ENCODE measurements at places on chromosomes 5 and 9.

- no peak for DNase-seq
These were observed 1429.3 kb downstream of the EFNA5 start for GRCh38 chr5:106241409-106241808.

DNA sequence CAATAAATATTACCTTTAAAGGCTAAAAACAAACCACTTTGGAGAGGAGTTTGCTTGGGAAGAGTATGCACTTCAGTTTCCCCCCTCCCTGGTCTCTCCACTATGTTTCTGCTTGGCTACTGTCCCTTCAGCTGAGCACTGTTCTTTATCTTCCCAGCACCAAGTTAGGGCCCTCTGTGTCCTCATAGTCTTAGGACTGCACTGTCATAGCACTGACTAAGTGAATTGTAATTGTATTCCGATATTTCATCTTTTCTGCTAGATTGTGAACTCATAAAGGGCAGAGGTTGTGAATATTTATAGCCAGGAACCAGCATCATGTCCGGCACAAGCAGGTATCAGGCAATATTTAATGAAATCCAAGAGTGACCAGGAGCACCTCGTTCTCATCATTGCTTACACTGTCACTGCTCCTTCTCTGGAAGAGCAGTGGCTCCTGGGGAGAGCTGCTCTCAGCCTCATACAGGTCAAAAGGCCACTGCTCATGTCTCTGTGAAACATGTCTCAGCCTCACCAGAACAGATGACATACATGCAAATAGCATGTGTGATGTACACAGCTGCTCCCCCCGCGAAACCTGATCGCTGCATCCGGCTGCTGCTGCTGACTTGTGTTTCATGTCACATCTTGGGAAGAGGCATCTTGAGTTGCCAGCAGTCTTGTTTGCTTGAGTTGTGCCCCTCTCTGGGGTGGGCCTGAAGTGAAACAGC is 279.7 kb upstream of the MSX2 start:
- DNase-seq: no peak

- DNase-seq: no peak
These were observed 69.9 kb downstream of the ACTBL2 start for GRCh38 chr5:57412680-57413079.

GRCh38 chr9:69115621-69116020 is 58.5 kb upstream of the TJP2 start:
- no peak for DNase-seq

GRCh38 chr9:3698076-3698475 is 172.3 kb upstream of the RFX3 start:
- no peak for DNase-seq

DNA sequence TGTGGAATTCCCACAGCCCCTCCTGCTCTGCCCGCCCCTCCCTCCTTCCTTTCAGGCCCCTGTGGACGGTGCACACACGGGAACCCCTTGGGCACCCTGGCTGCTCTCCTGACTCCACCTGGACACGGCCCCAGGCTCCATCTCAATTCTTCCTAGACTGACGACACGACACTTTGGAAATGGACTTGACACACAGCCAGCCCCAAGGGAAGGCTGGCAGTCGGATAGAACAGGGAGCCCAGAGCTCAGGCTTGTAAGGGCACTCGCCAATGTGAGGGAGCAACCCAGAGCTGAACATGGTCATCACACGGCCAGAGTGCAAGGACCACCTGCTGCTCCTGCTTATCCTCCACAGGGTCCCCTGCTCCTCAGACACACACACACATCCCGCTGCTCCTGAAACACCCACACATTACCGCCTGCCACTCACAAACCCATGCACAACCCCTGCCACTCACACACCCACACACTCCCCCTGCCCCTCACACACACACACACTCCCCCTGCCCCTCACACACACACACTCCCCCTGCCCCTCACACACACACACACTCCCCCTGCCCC is 8.9 kb downstream of the SLC9A3 start:
- DNase-seq: no peak

DNA sequence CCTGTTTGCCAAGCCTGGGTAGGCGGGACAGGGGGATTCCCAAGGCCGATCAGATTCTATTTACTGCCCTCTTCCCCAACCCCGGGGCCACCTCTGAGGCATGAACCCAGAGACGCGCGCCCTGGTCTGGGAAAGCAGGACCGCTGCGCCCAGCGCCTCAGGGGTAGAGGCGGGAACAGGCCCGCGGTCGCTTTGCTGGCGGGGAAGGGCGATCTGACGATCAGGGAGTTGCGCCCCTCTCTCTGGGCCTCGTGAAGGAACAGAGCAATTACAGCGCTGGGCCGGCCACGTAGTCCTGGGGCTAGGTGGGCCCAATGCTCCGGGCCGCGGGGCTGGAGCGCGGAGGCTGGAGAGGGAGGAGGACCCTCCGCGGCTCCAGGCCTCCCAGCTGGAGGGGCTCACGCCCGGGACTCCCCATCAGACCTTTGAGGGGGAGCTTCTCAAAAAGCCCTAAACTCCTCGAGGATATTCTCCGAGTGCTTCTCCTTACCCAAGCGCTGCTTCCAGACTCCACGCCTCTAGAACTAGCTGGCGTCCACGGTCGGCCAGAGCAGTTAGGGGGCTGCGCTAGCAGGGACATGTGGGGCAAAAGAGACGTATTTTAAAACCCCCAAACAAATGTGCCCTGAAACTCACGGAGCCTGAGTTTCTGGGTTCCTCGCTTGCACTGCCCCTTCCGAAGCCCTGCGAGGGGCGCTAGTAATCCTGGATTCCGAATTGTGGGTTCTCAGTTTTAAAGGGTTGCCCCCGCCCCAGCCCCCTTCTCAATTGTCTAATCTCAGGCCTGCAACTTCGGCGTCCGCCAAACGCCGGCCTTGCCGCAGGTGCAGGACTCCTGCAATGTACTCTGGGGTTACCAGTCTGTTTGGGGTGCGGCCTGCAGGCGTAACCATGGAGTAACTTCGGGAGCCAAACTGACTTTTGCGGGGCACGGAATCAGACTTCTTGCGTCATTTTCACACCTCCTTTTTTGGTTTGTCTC is 57.6 kb downstream of the TMEM174 start:
- DNase-seq: no peak

GRCh38 chr9:117300371-117301110 is 114.3 kb downstream of the ASTN2 start:
- no peak for DNase-seq

GRCh38 chr5:150734579-150735384 is 24.0 kb downstream of the DCTN4 start:
- no peak for DNase-seq

- no peak for DNase-seq
These were observed 124.9 kb downstream of the SPOCK1 start for GRCh38 chr5:137374110-137374714.

DNA sequence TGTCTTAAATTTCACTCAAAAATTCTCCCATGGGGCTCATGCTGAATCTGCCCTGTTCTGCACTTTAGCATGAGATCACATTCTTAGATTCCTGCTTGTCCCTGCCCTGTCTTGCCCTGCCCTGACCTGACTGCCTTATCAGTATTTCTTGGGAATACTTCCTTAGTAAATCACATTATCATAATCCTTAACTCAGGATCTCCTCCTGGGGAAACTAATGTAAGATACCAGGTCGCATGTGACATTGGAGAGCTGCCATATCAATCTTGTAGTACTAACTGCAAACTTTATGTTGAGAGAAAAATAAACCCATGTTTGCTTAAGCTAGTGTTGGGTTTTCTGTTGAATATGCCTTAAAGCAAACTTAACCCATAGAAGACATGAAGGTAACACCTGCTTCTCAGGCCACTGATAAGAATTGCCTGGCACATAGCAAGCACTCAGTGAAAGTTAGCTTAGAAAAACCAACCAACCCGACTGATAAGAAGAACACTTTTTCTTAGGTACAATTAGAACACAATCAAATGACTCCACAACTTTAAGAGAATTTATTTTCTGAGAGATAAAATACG is 53.3 kb downstream of the IL33 start:
- DNase-seq: no peak

- no peak for DNase-seq
These were observed 14.7 kb downstream of the TNFAIP8 start for GRCh38 chr5:119370486-119370885.

DNA sequence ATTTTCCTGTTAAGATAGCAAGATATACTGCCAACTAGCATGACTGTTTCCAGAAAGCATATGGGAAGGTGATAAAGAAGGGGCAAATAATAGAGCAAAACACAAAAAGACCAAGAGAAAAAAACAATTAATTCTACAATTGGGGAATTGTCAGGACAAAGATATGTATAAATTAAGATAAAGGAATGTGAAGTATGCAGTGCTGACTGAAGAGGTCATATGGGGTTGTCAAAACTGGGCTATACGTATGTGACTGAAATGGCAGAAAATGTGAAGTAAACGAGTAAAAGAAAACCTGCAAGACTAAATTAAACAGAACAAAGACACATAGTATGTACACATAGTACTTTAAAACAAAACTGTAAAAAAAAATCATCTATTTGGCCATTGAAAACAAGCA is 222.3 kb downstream of the ARL15 start:
- no peak for DNase-seq

DNA sequence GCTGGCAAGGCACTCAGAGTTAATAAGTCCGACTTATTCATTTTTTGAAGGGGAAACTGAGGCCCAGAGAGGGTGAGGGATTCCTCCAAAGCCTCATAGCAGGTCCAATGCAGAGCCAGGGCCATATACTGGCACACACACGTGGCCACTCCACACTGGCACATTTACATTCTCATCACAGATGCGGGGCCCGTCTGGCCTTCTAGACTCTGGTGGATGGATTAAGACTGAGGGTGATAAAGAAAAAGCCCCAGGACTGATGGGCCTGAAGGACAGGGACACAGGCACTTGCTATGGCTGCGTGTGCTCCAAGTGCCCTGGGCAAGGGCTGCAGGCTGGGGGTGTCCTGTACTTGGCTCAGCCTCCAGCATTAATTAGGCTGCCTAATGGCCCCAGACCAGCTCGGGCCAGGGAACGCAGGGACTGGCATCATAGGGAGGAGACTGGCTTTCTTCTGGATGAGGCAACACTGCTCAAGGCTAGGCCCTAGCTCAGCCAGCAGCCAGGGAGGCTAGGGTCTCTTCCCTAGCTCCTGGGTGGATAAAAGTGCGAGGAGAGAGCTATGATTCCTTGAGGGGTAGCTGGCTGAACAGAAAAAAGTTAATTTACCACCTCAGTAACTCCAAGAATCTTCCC is 28.5 kb upstream of the CSF1R start:
- no peak for DNase-seq

- DNase-seq: no peak
These were observed 106.4 kb upstream of the STARD4 start for GRCh38 chr5:111618623-111619271.

- DNase-seq: no peak
These were observed 747.2 kb upstream of the ACO1 start for GRCh38 chr9:31637265-31637664.

GRCh38 chr5:66981266-66982055 is 215.1 kb downstream of the CD180 start:
- DNase-seq: no peak

- DNase-seq: no peak
These were observed 1.1 kb downstream of the ECM2 start for GRCh38 chr9:92534674-92535073.

GRCh38 chr9:135474915-135475314 is 4.7 kb upstream of the PPP1R26 start:
- no peak for DNase-seq

DNA sequence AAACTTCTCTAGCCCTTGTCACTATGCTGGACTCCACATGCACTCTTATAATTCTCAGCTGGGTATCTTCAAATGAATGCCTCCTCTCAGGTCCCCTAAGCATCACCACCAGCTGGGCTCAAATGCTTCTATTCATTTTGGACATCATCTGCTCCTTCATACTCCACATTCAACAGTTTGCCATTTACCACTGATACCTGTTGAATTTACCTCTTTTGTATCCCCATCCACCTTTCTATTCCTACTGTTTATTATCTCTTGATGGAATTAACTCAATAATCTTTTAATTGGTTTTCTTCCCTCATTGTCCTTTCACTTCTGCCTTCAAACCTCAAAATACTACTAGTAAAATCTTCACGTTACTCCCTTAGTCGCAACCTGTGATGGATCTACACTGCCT is 14.5 kb downstream of the RANBP6 start:
- no peak for DNase-seq

DNA sequence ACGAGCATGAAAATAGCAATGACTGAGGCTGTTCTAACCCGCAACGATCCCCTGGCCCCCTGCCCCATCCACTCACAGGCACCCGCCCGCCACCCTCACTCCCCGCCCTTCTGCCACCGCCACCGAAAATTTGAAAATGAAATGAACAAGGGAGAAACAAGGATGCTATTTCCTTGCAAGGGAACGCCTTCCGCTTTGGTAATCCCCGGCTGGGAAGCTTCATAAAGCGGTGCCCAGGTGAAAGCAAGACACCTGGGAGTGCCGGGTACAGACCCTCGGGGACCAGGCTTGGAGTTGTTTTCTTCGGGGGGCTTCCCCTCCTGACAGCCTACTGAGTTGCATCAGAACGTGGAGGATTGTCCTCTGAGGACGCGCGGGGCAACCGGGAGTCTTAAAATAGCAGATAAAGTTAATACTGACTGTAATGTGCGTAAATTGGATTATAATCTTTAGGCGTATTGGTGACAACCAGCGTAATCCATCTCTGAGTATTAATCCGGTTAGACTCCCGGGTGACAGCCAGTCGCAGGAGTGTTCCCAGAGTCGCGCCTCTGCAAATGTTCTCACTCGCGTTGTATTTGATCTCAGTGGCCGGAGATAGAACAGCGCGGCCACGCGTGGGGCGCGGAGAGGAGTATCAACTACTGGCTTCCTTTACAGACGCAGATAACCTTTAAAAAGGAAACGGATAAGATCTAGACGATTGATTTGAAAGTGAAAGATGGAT is 885 bp upstream of the MLLT3 start:
- DNase-seq: peak; percentile 37

DNA sequence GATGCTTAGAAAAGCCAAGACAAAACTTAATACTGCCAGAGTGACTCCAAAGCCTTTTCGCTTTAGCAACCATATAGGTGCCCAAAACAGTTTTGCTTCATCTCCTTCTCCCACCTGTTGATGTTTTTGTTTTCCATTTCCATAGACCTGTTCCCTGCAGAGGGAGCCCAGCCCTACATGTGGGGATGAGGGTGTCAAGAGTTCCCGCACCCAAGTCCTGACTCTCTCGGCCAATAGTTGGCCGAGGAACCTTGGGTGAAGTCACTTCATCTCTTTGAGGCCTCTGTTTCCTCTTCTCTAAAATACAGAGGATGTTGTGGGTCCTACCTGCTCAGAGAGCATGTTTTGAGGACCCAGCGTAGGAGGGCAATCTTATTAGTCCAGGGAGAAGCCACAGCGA is 38.5 kb upstream of the LCP2 start:
- no peak for DNase-seq

- DNase-seq: no peak
These were observed 194.8 kb downstream of the HSPA4 start for GRCh38 chr5:133246376-133247150.

- no peak for DNase-seq
These were observed 484.6 kb upstream of the PIK3R1 start for GRCh38 chr5:67730917-67731474.

DNA sequence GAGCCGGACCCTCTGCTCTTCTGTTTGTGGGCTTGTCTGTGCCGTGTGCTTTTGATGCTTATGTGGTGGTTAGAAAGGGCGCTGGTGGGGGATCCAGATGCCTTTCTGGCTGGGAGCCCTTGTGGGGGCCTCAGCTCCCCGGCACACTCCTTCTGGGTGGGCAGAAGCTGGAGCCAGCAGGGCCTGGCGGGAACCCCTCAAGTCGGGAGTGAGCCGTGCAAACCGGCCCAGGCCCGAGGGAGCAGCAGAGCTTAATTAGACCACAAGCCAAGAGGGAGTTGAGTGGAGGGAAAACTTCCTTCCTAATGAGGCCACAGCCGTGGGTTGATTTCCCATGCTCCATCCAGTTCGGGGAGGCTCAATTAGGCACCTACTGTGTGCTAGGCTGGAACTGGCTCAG is 76.0 kb upstream of the RNU6ATAC start:
- DNase-seq: no peak

Measured in activated CD8-positive, alpha-beta memory T cell treated with anti-CD3 and anti-CD28 coated beads for 1 hour (primary cell).